ENCODE measurements at places on chromosomes 3 and 15.

DNA sequence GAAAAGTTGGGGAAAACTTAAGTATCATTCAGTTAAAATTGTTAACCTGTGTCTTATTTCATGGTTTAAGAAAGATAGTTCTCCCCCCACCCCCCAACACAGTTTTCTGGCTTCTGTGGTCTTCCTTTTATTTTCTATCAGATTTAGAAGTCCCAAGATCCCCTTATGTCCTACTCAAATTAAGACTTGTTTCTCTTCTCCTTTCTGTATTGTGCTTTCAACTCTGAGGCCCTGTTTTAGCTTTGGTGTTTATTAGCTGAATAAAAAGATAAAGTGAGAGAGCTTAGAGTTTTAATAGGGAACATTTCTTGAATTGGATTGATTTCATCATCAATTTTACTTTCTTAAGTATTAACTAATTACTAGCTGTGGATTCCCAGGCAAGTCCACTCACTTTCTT lies 62.6 kb downstream of the AKAP13 start:
- DNase-seq, result no peak

GRCh38 chr3:177050501-177051237 lies 146.6 kb downstream of the TBL1XR1 start:
- peak; percentile 53 for DNase-seq

DNA sequence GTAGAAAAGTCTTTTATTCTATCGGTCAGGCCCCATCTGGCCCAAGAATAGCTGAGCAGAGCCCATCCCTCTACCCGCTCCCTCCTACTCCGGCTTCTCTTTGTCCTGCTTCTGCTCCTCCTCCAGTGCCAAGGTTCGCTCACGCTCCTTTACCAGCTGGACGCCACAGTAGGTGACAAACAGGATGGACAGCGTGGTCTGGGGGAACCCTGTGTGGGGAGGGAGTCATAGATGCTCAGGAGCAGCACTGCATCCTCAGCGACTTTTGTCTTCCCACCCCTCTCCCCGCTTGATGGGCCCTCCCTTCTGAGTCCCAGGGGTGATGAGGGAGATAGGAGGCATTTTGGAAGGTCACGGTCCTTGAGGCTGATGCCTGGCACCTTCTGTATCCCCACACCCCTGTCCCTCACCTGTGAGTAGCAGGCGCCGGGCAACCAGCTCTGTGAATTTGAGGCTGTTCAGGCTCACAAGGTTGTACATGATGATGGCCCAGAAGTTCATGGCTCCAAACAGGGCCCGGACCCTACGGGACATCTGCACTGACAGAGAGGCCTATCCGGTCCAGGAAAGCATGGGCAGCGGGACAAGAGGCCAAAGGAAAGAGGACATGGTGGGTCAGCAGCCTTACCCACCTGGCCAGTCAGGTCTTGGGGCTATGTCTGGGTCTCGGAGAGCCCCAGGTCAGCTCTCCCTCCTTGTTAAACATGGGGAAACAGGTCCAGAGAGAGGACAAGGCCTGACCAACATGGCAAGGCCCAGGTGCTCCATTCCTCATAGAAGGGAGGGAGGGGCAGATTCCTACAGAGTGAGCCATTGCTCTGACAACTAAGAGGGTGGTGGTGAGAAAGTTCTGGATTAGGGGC lies 7.6 kb downstream of the KLHL40 start:
- DNase-seq, result no peak

DNA sequence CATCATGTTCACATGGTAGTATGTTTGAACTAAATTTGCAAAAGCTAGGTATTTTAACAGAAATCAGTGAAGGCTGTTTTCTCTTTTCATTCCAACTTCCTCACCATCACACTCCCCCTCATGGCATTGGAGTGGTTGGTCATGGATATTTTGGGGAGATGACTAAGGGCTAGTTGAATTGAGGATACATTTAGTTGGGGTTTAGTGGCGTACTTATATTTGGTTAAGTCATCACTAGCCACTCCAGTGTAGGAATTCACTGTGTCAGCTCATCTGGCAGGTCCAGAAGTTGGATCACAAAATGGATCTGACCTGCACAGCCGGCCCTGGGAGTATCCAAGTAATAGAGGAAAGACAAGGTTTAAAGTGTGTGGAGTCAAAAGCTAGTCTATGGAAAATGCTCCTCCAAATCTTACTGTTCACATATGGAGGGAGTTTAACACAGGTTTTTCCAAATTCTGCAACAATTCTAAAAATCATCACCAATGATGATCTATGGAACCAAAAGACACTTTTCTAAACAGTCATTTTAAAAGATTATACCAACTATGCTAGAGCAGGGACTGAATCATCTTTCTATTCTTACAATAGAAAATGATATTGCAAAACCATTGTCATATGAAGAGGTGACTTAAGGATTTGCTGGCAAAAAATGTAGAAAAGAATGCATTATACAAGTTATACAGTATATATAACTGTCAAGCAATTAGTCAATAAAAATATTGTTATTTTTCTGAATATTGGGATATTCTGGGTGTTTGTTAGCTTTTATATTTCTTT lies 247.8 kb upstream of the PEX5L start:
- peak; percentile 64 for DNase-seq

- peak; percentile 29 for DNase-seq
Observed at GRCh38 chr3:29555590-29555989, 274.7 kb downstream of the RBMS3 start.

DNA sequence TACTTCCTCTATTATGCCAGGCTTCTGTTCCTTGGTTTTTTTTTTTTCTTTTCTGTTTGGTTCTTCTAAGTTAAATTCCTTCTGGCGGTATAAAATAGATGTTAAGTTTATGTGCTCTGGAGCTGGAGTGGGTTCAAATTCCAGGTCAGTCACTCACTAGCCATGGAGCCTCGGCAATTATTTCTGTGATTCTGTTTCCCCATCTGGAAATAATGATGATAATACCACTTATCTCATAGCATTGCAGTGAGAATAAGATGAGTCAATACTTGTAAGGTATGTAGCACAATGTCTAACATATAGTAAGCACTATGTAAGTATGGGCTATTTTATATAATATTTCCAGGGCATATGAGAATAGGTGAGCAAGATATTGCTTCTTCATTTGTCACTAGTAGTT lies 33.2 kb upstream of the ZDHHC23 start:
- peak; percentile 95 for DNase-seq

GRCh38 chr3:71681224-71681668 lies 44.0 kb downstream of the EIF4E3 start:
- DNase-seq, result peak; percentile 78

DNA sequence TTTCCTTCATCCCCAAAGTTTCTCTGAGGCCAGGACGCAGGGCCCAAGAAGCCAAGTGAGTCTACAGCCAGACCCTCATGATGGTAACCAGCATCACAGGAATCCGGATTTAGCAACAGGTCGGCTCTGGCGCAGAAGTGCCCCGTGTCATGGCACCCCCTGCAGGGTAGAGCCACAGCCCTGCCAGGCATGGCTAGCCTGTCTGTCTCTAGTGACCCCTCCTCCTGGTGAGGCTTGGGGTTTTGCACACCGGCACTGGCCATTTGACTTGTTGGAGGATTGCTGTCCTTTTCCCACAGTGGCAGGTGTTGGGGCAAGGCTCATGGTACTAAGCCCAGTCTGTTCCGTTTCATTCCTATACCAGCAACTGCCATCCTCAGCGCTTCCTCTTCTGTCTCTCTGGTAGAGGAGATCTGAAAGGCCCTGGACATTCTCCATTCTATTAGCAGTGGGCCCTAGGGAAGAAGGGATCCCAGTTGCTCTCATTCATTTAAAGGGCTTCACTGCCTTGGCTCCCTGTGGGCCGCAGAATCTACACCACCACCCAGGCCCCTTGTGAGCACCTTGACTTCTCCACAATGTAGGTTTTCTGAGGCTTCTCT lies 9.4 kb upstream of the CHAC1 start:
- no peak for DNase-seq

DNA sequence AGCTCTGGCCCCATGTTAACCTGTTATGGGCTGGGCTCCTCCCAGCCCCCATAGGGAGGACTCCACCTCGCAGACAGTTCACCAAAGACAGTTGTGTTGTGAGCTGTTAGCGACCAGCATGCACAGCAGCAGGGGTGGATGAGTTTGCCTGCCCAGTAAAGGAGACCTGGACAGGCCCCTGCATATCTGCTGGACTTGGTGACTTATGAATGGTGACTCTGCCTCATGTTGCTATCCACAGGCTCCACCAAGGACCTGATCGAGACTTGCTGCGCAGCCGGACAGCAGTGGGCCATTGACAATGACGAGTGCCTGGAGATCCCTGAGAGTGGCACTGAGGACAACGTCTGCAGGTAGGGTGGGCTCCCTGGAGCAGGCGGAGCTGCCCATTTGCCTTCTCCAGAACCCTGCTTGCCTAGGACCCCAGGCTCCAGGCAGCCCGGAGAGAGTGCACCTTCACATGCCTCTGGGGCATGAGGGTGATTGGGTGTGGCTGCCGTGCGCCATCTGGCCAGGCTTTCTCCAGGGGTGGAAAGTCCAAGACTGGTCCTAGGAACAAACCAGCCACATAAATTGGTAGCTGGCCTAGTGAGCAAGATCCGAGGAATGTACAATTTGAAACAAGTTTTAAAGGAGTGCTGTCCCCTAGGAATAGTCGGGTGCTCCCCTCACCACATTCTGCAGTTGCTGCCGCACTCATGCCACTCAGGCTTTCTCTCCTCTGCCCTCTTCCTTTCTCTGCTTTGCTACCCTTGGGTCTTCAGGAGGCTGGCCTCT lies 59.1 kb downstream of the FBLN2 start:
- no peak for DNase-seq
